CD4-positive, CD25-positive, alpha-beta regulatory T cell (primary cell): ENCODE measurements at places on chromosomes 3 and 15.
A peak's percentile ranks its signal among the peaks of the same experiment; 100 is the strongest.

GRCh38 chr3:102741694-102742093 lies 306.9 kb downstream of the ZPLD1 start:
- DNase-seq = no peak

GRCh38 chr3:125322166-125322565 lies 53.0 kb downstream of the ZNF148 start:
- no peak for DNase-seq

DNA sequence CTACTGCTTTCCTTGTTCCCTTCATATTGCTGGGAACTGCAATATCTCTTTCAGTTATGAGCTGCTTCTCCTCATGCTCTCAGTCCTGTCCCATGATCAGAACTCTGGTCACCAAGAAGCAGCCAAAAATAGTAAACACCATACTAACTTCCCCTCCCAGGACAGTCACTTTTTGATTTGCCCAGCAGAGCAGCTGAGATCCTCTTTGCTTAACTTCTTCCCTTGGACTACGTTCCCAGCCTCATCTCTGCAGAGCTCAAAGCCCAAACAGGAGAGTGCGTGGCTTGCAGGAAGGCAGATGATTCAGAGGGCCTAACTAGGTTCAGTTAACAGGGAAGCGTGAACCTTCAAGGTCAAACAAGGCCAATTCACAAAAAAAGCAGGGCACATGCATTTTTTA lies 153.2 kb downstream of the CTNNB1 start:
- no peak for DNase-seq

GRCh38 chr3:45124352-45124751 lies 21.8 kb downstream of the CDCP1 start:
- no peak for DNase-seq

- DNase-seq = no peak
Observed at GRCh38 chr3:188473591-188474288, 319.8 kb downstream of the LPP start.

- no peak for DNase-seq
Observed at GRCh38 chr3:14363991-14364390, 38.4 kb upstream of the SLC6A6 start.

GRCh38 chr3:14001136-14001535 lies 121.3 kb upstream of the WNT7A start:
- no peak for DNase-seq

GRCh38 chr3:153495422-153495821 lies 333.4 kb downstream of the RAP2B start:
- DNase-seq = no peak

- DNase-seq = no peak
Observed at GRCh38 chr3:168049367-168049974, 46.3 kb downstream of the GOLIM4 start.

GRCh38 chr3:3303636-3304035 lies 124.1 kb upstream of the CRBN start:
- no peak for DNase-seq

DNA sequence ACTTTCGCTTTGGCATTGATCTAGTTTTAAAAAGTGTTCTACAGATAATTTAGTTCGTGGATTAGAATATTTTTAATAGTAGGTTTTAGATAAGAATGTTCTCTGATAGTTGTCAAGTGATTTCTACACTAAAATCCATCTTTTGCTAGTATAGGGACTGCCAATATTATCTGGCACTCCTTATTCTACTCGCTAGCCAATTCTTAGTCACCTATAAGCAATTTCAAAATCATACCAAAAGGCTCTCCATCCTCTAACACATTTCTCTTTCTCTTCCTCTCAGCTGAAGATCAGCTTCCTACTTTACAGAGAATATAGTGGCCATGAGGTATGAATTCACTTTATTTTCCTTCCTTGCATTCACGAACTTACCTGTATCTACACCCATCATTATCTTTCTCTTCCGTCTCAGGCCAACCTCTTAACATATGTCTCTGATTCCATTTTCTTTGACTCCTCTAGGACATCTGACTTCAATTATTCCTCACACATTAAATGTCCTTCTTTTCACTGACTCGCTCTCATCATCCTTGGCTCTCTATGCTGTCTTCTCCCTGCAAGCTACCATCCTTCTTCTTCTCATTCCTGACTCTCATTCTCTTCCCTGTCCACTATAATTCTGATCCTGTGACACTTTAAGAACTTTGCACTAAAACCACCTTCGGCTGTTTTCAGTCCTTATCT lies 35.5 kb downstream of the C3orf80 start:
- DNase-seq = no peak

DNA sequence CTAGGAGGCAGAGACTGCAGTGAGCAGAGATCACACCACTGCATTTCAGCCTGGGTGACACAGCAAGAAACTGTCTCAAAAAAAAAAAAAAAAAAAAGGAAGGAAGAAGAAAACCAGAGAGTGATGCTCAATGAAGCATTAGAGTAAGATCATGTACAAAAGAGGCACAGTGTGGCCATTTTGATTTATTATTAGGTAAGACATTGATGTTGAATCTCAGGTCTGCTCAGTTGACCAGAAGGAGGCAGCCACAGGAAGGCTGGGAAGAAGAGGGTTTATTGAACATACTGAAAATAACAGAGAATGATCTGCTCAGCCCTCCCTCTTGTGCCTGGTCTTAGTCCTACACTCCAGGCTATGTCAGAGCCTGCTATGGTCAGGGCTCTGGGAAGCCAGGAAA lies 15.6 kb downstream of the LRRK1 start:
- no peak for DNase-seq

- no peak for DNase-seq
Observed at GRCh38 chr15:70146162-70146561, 48.4 kb upstream of the TLE3 start.

DNA sequence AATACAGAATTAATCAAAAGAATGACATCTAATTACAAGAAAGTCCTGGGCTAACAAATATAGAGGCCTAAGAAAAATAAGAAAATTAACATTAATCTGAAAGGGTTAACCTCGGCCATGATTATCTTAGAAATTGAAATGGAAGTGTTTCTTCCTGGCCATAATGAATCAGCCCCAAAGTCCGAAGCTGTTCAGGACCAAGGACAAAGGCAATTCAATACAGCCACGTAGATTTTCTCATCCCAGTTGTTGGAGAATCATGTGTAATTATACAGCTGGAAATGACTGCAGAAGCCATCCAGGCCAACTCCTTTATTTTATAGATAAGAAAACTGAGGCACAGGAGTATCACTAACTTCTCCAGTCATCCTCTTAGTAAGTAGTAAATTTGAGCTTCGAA lies 38.0 kb upstream of the GBE1 start:
- DNase-seq = no peak

DNA sequence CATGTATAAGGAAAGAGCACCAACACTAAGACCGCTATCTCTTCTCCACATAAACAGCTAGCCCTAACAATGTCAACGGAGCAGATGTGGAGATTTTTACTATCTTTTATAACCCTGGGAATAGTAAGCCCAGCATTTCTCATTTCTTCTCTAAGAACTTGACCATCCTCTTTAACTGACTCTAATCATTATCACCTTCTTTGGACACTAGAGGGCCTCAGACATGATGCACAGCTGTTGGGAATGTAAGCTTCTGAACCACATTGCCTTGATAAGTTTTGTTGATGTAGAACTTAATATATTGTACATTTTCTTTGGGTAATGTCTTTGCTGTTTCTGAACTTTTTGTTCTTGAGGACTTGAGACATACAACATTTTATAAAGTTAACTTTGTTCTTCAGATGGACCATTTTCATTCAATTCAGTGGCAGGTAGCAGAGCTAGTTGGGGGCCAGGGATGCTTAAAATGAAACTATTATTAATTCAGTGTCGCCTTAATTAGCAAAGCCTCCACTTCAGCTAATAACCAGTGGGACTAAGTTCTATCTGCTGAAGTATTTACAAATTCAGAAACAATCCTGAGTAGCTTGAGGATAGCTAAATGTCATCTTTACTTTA lies 9.6 kb upstream of the TAGLN3 start:
- no peak for DNase-seq

DNA sequence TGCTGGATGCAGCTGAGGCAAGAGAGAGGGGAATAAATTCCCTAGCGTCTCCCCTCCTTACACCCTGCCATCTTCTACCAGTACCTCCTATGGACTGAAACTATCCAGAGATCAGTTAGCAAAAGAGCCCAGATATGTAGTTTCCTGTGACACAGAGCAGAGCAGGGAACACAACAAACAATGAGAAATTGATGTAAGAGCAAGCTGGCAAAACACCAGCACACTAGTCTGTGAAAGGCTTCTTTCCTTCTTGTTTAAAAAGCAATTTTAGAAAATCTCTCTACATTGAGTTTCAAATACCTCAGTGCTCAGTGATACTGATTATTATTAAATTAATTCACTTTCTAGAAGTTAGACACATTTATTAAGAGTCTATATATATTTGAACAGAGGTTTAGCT lies 215.6 kb upstream of the AZI2 start:
- no peak for DNase-seq

DNA sequence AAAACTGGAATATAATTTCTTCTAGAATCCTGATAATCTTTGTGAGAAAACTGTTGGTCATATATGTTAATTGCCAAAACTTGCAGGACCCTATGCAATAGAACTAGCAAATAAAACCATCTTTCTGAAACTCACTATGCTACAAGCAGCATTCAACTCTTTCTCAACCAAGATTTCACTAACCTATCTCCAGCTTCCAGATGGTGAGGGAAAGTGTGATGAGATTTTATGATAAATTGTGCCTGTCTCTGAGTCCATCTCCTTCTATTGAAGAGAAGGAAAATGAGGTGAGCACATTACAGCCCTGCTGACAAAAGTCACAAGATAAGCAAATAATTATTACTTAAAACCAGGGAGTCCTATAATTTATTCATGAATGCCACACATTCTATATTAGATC lies 44.1 kb upstream of the UBE2Q2 start:
- DNase-seq = no peak

GRCh38 chr15:39131609-39132008 lies 449.3 kb upstream of the THBS1 start:
- DNase-seq = no peak

DNA sequence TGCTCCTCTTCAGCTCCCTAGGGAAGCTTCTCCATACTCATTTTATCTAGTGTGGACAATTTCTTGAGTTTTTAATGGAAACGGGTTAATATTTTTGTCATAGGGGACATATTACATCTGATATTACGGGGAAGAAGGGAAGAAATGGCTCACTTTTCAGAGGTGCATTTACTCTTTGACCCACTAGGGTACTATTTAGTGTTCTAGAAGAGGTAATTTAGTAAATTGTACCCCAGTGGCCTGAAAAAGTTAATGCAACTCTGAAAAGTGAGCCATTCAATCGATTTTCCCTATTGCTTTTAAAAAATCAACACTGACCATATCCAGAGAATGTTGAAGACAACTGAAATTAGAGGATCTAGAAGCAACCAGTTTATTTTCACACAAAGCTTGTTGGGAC lies 71.2 kb downstream of the MAP2K5 start:
- DNase-seq = peak; percentile 7

GRCh38 chr3:36678216-36679013 lies 85.9 kb downstream of the DCLK3 start:
- DNase-seq = no peak

DNA sequence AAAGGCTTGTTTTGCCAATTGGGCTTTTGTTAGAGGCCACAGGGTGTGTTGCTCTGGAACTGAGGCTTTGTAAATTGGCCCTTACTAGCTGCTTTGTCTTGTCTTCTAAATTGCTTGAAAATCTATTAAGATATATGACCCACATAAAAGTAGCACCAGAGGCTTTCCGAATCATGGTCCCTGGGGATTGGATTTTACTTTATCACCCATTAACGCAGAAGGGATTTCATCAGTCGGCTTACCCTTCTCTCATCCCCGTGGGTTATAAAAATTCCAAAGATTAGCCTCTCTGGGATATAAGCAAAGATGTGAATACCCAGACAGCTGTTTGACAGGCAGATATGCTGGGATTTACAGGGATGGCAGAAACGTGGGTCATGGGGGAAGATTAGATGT lies 98.3 kb upstream of the CHL1 start:
- no peak for DNase-seq

DNA sequence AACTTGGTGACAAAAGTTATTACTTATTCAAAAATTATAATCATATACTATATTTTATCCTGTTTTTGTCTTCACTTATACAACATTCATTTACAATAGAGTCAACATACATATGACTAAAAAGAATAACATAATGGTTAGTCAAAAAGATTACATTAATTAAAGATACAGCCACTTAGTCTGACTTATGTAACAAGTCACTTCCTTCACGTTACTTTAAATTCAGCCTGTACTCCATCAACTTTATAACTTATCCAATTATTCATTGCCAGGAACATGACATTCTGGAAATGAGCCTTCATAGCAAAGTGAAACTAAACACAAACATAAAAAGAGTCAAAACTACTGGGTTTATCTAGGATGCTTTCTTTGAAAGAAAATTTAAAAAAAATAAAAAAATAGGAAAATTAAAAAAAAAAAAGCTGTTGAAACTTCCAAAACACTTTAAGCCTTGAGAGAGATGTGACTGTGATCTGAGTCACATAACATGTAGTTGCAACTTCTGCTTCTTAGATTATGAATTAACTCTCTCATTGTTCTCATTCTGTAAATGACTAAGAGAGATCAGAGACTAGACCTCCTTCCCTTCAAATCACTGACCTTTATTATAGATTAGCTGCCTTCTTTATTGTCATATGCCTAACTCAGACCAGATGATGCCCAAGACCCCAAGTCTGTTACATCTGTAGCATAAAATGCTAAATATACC lies 107.8 kb downstream of the MYRIP start:
- no peak for DNase-seq

- DNase-seq = no peak
Observed at GRCh38 chr3:133964547-133964946, 65.2 kb downstream of the SLCO2A1 start.

DNA sequence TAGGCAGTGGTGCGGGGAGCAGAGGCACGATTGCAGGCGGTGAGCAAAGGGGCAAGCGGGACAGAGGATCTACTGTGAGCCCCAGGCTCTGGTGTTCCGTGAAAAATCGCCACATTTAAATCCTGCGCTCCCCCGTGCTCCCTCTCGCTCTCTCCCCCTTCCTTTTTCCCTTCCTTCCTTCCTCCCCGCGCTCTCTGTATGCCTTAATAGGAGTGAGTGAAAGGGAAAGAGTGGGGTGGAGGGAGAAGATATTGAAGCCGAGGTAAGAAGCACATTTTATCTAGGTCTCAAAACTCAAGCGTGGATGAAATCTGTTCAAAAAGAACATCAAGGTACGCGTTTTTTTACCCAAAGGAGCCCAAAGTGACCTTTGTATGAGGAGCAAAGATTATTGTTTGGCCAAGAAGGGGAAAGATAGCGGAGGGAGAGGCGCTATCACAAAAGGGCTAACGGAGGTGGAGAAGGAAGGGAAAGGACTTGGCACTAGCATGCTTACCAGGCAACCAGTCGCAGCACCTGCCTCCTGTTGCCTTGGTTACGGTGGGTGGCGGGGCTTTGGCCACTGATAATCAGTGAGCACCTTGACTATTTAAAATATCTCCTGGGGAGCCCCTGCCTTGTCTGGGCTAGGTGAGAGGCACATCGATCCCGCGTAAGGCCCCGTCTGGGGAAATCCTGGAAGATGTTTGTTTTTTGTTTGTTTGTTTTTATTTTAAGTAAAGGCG lies 14.9 kb upstream of the AEN start:
- DNase-seq = no peak

- DNase-seq = no peak
Observed at GRCh38 chr15:92846741-92847140, 53.4 kb upstream of the CHD2 start.
